Aortic smooth muscle cell (primary cell): ENCODE measurements at places on chromosomes 3 and 15. TPM values are rescaled to one million over a fixed set of nuclear protein-coding genes. Genes with fewer than 3 reads are reported as not detected.

EIF5A2 gene
- total RNA-seq = 10.2 and 11.4 TPM in 2 replicates

GCHFR gene
- total RNA-seq = 2.4 and 3.2 TPM in 2 replicates

GOLGA8G gene
- total RNA-seq = not detected in 2 replicates

SLC4A7 gene
- total RNA-seq = 209 and 313 TPM in 2 replicates

RARB gene
- 1.2 and 6.9 TPM in 2 replicates for total RNA-seq

MEGF11 gene
- not detected in 2 replicates for total RNA-seq

STRC gene
- total RNA-seq = under 0.01 TPM in 1 of 2 replicates, not detected in the other

CLDN11 gene
- 3.3 and 30.1 TPM in 2 replicates for total RNA-seq

GRIP2 gene
- not detected in 2 replicates for total RNA-seq

CHRM5 gene
- total RNA-seq = under 0.01 TPM in 1 of 2 replicates, not detected in the other

NKTR gene
- total RNA-seq = 44.1 and 59.3 TPM in 2 replicates

PRRT3 gene
- 2.5 and 2.6 TPM in 2 replicates for total RNA-seq

PLA2G4B gene
- 0.50 and 0.79 TPM in 2 replicates for total RNA-seq

SAMMSON gene
- total RNA-seq = not detected in 2 replicates

AGTR1 gene
- total RNA-seq = 0.37 and 0.40 TPM in 2 replicates

FSTL1 gene
- total RNA-seq = 849 and 1,254 TPM in 2 replicates

LAMB2 gene
- total RNA-seq = 648 and 801 TPM in 2 replicates

CHRNA3 gene
- 0.13 TPM in 1 of 2 replicates, not detected in the other for total RNA-seq
